ENCODE measurements at places on chromosomes 2 and 18. TPM values are rescaled to one million over a fixed set of nuclear protein-coding genes. Genes with fewer than 3 reads are reported as not detected.
A peak's percentile ranks its signal among the peaks of the same experiment; 100 is the strongest.

The ITM2C gene
- 146 TPM for total RNA-seq

The GAREM1 gene
- total RNA-seq = 33.0 TPM

The C2orf81 gene
- 5.2 TPM for total RNA-seq

The ABCG8 gene
- not detected for total RNA-seq

The MARCHF4 gene
- not detected for total RNA-seq

The ALLC gene
- 11.4 TPM for total RNA-seq

The CRYGC gene
- not detected for total RNA-seq

DNA sequence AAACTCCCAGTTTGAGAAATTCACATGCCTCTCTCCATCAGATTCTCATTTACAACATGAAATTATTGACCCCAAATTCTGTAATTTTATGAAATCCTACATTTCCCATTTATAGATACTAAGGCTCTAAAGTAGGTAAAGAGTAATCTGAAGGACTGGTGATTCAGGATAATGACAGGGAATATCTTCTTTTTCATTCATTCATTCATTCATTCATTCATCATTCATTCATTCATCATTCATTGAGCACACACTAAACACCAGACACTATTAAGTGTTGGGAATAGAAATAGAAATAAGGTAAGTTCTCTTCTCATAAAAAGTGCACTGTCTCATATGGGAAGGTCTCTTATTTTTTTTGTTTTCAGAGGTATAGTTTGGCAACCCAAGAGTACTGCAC is 116.9 kb downstream of the TGIF1 start:
- DNase-seq = no peak

- no peak for DNase-seq
Observed at GRCh38 chr18:58476516-58477256, 152.2 kb downstream of the ALPK2 start.

DNA sequence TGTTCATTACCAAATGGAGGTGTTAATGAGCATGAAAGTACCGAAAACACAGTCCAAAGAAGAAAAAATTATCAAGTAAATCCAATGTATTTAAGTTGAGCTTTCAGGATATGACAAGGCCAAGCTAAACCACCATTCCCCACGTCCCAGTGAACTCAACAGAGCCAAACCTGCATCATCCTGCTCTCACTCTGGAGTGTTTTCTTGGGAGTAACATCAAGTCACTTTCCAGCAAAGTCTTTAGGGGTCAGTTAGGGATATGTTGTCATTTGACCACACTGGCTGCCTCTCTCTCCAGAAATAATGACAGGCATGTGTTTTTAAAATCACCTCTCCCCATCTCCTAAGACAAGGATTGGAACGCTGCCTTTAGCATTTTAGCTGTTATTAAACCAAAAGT is 140.5 kb downstream of the SRBD1 start:
- peak; percentile 54 for DNase-seq

GRCh38 chr2:95158441-95158840 is 1.2 kb downstream of the ZNF514 start:
- DNase-seq = no peak

DNA sequence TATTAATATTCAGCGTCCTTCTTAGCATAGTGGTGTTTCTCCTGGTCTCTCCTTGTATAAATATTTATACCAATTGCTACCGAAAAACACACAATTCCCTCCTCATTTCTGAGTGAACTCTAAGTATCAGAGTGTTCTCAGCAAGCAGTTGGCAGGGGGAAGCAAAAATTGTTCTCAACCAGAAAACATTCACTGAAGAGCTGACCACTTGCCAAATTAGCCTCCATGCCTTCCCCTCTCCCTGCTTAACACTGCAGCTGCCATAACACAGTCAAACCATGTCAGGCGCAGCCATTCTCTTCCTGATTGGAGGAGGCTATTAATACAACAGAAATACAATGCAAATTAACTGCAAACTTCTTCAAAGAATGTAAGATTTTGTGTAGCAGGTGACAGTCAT is 105.0 kb downstream of the COL6A3 start:
- DNase-seq = peak; percentile 66

DNA sequence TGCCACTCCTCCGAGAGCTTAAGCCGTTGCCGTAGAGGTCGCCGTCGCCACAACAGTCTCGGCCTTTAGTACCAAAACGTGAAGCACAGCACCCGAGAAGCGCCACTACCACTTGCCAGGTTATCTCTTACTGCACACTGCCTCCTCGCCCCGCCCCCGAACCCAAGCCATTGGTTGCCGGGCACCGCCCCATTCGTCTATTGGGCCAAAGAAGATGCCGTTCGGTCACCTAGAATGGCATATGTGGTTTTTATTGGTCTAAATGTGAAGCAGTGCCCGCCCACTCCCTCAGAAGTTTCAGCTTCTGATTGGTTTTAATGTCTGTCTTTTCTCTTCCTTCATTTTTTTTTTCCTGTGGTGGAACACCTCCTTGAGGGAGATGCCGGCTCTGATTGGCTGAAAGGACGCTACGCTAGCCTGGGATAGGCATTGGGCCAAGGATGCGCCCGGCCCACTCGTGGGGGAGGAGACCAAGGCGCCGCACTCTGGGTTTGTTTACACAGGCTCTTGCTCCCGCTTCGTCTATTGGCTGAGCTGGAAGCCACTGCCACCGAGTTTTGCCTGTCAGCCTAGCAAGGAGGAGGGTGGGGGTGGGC is at the start of gene PAIP2B:
TSS of gene PAIP2B (minus strand) at position 139 of the 596 bp plus-strand sequence. CDS start 24,514 bp downstream, outside the sequence.
- peak; percentile 99 for DNase-seq

DNA sequence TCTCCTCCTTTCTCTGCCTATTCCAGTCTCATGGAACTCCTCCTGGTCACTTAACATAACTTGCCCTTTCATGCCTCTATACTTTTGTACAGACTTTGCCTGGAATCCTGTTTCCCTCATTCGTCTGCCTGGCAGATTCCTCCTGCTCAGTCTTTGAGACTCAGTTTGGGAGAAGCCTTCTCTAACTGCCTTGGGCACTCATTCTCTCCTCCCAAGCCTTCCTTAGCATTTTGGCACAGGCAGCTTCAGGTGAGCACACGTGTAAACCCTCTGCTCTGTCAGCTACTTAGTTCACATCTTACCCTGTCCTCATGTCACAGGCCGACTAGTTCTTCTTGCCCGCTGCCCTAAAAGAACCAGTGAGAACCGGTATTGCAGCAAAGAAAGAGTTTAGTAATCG is 6.0 kb upstream of the FAM98A start:
- no peak for DNase-seq

- DNase-seq = no peak
Observed at GRCh38 chr2:181949047-181949446, 36.6 kb upstream of the PPP1R1C start.

DNA sequence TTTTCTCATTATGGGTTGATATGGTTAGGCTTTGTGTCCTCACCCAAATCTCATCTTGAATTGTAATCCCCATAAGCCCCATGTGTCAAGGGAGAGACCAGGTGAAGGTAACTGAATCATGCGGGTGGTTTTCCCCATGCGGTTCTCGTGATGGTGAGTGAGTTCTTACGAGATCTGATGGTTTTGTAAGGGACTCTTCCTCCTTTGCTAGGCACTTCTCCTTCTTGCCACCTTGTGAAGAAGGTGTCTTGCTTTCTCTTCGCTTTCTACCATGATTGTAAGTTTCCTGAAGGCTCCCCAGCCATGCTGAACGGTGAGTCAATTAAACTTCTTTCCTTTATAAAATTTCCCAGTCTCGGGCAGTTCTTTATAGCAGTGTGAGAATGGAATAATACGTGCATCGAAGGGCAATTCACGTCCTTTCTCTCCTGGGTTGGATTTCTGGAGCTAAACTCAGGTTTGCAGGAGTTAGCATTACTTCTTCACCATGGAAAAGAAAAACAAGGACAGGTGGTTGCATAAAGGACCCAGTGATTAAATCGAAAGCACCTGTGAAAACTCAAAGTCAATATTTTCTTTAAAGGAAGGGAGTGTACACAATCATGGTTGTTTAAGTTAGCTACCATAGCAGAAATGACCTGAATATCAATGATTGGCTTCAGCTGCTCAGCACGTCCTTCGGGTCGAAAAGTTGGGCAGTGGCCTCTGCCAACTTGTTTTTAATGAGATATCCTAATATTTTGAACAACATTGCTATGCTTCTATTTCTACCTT is 54.1 kb downstream of the CDC42EP3 start:
- DNase-seq = no peak

DNA sequence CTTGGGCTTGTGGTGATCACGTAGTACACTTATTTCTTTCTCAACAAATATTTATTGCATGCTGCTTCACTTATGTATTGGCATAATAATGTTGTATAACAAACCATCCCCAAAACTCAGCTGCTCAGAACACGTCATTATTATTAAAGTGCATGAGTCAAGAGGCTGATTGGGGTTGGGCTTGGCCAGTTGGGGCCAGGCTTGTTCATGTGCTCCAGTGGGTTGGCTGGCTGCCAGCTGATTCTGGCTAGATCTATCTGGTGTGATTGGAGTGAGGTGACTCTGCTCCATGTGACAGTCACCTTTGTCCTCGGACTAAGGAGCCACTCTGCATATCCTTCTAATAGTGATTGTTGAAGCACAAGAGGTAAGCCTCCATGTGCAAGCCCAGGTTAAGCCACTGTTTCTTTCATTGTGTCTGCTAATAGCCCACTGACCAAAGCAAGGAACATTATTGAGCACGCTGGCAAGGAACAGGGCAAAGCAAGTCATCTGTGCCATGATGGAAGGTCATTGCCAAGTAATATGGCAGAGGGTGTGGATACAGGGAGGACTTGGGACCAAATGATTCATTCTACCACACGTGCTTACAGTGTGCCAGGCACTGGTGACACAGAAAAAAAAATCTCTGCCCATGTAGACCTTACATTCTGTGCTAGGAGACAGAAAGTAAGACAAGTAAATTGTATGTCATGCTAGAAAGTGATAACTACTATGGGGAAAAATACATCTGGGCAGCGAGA is 63.3 kb upstream of the TMEM182 start:
- no peak for DNase-seq

GRCh38 chr2:158815658-158816057 is 20.5 kb downstream of the DAPL1 start:
- DNase-seq = no peak

- DNase-seq = no peak
Observed at GRCh38 chr2:240603081-240603835, 16.7 kb downstream of the CAPN10 start.

GRCh38 chr18:6413579-6414117 is 1.1 kb downstream of the L3MBTL4 start:
- DNase-seq = no peak

DNA sequence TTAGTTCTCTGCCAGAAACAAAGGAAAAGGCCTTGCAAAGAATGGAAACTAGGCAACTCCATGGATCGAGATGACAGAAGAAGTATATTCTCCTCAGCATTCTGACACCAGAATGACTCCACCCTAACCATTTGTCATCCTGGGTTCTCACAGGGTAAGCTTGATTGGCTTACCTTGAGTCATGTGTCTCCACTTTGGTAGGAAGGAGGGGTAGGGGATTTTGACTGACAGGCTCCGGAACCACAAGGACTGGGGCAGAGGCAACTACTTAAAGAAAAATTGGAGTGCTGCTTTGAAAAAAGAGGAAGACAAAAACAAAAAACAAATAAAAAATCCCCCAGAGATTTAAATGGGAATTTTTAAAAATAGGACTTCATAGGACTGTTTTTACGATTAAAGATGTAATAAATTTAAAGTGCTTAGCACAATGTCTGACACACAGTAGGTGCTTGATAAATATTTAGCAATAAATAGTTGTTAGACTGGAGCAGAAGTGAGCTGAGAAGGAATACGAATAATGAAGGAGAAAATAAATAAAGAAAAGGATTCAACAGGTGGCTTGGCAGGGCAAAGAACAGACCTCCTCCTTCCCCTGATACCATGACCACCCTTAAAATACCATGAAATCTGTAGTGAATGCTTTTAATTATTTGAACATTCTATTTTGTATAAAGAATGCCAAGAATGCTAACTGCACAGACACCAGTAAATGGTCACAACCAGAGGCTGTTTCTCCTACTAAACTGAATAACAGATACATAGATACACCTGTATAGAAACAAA is 230.2 kb downstream of the CDCA7 start:
- DNase-seq = no peak

DNA sequence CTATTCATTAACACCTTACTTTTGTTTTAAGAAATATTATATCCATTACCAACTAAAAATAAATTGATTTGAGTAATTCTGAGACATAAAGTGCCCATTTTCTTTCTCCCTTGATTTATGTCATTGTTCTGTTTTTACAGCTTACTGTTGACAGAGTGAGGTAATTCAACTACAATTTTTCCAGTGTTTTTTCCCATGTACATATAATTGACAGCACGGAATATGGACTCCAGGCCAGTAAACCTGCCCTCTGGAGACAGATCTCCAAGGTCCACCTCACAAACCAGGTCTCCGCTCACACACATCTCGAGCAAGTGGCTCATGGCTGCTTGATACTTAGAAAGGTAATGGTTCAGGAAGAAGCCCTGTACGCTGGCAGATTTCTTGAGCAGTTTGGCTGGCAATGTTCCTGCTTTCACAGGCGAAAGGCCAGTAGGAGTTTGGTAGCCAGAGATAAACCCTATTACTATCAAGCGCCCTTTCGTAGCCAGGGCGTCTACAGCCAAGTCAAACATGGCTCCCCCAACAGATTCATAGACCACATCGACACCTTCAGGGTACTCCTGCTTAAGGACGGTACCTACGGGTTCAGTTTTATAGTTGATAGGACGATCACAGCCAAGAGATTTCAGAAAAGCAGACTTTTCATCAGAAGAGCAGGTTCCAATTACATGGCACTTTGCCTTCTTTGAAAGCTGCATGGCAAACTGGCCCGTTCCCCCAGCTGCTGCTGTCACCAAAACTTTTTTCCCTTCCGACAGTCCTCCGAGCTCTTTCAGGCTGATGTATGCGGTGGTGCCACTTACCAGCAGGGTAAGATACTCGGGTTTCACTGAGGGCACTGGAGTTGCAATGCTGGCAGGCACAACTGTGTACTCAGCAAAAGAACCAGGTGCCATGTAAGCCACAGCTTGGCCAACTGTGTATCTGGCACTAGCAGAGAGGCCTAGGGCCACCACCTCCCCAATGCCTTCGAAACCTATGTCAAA is 7.4 kb downstream of the PTGR3 start:
- no peak for DNase-seq

GRCh38 chr2:222842491-222843174 is 18.2 kb upstream of the ACSL3 start:
- no peak for DNase-seq

GRCh38 chr2:240965905-240966456 is 32.4 kb upstream of the SNED1 start:
- DNase-seq = no peak

DNA sequence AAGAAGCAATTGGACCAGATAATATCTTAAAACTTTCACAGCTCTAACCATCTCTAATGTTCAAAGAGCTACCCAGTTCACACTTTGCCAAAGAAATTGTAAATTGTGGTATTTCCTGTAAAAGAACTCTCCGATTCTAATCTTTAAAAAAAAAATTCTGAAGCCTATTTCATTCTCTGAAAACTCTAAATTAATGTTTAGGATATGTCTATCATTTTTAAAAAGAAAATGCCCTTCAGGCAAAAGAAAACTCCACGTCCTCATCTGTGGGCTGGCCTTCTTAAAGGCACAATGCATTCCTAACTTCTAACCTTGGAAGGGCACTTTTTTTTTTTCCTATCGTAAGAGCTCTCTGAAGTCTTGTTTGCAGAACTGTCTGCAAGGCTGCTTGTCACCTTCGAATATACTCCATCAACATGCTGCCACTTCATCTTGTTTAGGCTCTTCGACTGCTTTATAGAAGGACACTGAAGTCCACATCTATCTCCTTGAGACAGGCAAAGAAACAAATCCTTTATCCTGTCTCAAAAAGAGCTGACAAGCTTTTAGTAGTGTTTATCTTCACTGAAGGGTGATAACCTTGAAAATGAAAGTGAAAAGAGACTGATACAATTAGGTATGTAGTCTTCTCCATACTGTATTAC is 124.3 kb upstream of the SLC39A10 start:
- no peak for DNase-seq

- DNase-seq = no peak
Observed at GRCh38 chr2:207161247-207162123, 4.3 kb downstream of the KLF7 start.

GRCh38 chr18:3832025-3832638 is 382.2 kb downstream of the TGIF1 start:
- no peak for DNase-seq
